Activated B cell treated with CpG ODN at 0.5 μM for 24 hours (primary cell): ENCODE measurements at places on chromosomes 3 and 15.

GRCh38 chr3:72044231-72044855 lies 259.4 kb upstream of the PROK2 start:
- H3K4me3 ChIP-seq: no peak overlapping the region
- H3K36me3 ChIP-seq: no peaks in the 10 kb centered on the region
- no peaks in the 10 kb centered on the region for H3K4me1 ChIP-seq
- no peaks in the 10 kb centered on the region for H3K27me3 ChIP-seq
- H3K27ac ChIP-seq: no peak overlapping the region

DNA sequence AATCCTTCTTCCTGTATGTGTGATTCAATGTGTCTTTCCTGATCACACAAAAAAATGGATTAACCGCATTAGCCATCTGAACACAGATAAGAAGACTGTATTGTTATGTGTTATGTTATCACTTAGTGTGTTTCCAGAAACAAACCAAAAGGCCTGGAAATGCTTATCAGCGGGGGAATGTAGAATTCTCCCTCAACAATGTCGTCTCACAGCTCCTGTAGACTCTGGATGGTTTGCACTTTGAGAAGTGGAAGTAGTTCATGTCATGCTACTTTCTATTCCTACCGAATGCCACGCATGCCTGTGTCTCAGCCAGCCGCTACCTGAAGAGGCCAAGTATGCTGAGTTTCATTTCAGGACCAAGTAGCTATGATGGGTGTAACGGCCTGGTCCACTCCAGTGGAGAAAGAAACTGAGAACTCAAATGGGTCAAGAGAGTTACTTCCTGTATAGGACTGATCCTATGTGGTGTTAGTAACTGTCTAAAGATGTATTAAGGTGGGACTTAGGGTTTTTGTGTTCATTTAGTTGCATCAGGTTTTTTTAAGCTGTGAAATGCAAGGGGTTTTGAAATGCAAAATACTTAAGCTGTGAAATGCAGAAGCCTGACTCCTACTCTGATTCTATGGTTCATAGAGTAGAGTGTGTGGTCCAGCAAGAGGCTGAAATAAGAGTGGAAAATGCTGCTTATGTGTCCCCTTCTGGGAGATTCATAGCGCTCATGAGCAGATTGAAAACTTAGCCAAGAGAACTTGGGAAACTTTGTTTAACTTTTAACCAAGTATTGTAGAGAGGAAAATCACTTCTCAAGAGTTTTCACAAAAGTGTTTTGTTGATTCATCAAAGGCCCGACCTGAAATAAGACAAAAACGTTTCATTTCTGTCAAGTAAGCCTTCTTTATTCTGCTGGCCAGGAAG lies 118.5 kb upstream of the LMOD3 start:
- no peak overlapping the region for H3K4me3 ChIP-seq
- no peaks in the 10 kb centered on the region for H3K36me3 ChIP-seq
- no peak for DNase-seq
- H3K4me1 ChIP-seq: no peaks in the 10 kb centered on the region

GRCh38 chr3:71057526-71057894 lies 526.0 kb downstream of the FOXP1 start:
- H3K4me3 ChIP-seq: peak overlapping the region; percentile 58
- H3K4me1 ChIP-seq: peaks cover 99% of the 10 kb centered on the region
- peak overlapping the region; percentile 41 for H3K27ac ChIP-seq
- H3K27me3 ChIP-seq: no peaks in the 10 kb centered on the region

- H3K27ac ChIP-seq: no peak overlapping the region
- H3K4me3 ChIP-seq: no peak overlapping the region
- DNase-seq: no peak
Observed at GRCh38 chr3:71890356-71890931, 105.5 kb upstream of the PROK2 start.

- peaks cover 11% of the 10 kb centered on the region for H3K36me3 ChIP-seq
- H3K4me3 ChIP-seq: peak overlapping the region; percentile 82
Observed at GRCh38 chr15:90871716-90872485, 3.5 kb downstream of the FURIN start.

DNA sequence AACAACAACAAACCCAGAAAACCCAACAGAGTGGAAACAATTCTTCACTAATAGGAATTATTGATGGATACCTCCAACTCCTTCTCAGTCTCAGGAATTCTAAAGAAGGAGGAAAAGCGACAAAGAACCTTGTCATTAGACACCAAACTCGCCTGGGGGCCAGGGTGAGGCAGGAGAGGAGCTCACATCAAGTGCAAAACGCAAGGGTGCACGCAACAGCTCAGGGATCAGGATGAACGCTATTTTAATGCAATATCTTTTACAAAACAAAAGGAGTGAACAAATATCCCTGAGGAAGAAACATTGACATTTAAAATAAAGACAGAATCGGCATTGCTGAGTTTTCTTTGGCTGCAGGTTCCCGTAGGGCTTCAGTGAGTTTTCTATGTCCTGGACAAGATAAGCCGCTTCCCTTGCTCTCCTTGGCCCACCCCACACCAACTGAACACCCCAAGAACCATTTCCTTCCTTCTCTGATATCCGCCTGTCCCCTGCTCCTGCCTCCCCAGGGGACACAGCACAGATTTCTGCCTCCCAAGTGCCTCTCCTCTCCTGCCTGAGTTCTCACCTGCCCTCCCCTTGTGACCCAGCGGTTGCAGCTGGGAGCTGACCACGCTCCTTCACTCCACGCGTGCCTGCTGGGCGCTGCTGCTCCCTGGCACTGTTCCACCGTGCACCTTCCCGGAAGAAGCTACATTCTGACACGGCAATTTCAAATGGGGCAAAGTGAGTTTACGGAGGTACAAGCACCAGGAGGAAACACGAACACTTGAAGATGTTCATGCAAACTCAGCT lies 63.0 kb downstream of the ATP10A start:
- no peak overlapping the region for H3K27ac ChIP-seq
- no peaks in the 10 kb centered on the region for H3K36me3 ChIP-seq
- H3K27me3 ChIP-seq: peaks cover 28% of the 10 kb centered on the region
- DNase-seq: no peak
- peaks cover 40% of the 10 kb centered on the region for H3K4me1 ChIP-seq

- peaks cover 54% of the 10 kb centered on the region for H3K36me3 ChIP-seq
- peak overlapping the region; percentile 43 for H3K27ac ChIP-seq
- no peak for DNase-seq
- no peak overlapping the region for H3K4me3 ChIP-seq
- no peaks in the 10 kb centered on the region for H3K27me3 ChIP-seq
Observed at GRCh38 chr3:183489455-183490210, 61.2 kb upstream of the MCF2L2 start.
